Breast epithelium (tissue), 4 donors: ENCODE measurements at places on chromosomes 2 and 18.

DNA sequence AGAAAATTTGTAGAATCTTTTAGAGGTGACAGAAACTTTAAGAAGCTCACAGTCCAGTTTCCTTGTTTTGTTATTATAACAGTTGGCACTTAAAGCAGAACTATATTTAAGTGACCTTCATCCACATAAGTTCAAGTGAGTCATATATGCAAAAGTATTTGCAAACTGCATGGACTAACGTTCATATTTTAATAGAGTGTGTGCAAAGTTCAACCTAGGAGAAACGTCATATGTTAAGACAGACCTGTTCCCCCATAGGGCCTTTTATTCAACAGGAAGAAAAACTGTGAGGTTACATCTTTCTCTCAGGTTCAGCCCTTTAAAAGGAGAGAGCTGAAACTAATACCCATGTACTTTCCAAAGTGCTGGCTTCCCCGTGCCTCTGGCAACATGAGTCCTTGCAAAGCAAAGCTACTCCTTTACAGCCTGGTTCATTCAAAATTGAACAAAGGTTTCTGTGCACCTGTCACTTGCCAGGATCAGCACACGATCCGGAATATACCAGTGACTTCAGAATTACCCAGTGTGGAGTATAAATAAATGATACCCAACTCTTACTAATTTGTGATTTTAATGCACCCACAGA lies 280.0 kb upstream of the RAB12 start:
- DNase-seq: no peak
- H3K27ac ChIP-seq: no peak overlapping the region
- H3K36me3 ChIP-seq: no peaks in the 10 kb centered on the region

- peak; percentile 40 for DNase-seq
- H3K27me3 ChIP-seq: no peaks in the 10 kb centered on the region
- H3K36me3 ChIP-seq: no peaks in the 10 kb centered on the region
- no peak overlapping the region for H3K27ac ChIP-seq
- no peak overlapping the region for H3K4me3 ChIP-seq
- H3K4me1 ChIP-seq: no peaks in the 10 kb centered on the region
Observed at GRCh38 chr2:54522624-54523281, 66.6 kb downstream of the SPTBN1 start.

DNA sequence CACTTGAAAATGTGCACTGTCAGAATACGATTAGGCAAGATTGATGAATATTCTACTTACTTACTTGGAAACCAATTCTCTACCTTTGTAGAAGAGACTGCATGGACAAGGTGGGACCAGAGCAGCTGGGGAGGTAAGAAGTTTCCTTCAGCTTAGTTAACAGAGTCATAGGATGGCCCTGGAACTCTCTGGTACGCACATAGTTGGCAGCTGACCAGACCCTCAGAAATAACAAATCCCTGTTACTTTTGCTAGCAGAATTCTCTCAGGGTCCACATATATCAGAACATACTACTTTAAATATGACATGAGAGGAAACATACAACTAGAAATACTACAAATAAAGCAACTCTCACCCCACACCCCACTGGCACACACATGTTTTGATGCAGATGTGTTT lies 24.8 kb upstream of the STAT1 start:
- H3K27ac ChIP-seq: no peak overlapping the region
- H3K27me3 ChIP-seq: no peaks in the 10 kb centered on the region
- no peak overlapping the region for H3K4me3 ChIP-seq
- DNase-seq: no peak

GRCh38 chr2:106562268-106563186 lies 75.4 kb downstream of the CD8B2 start:
- no peaks in the 10 kb centered on the region for H3K27me3 ChIP-seq
- H3K36me3 ChIP-seq: no peaks in the 10 kb centered on the region
- H3K4me1 ChIP-seq: no peaks in the 10 kb centered on the region
- DNase-seq: no peak
- H3K27ac ChIP-seq: no peak overlapping the region

DNA sequence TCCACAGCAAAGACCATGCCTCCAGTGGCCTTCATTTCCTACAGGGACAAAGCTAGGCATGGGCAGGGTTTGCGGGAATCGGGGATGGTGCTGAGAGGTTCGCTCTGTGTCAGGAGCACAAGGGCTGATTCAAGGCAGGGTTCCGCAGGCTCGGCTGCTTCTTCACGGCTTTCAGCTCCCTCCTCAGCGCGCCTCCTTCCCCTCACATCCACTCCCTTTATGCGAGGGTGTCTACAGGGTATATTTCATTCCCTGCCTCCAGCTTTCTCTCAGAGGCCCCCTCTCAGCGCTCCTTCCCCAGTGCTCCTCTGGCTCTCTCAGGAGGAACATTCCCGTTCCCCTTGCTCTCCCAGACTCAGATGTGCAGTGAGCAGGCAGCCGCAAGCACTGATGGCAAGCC lies 78.7 kb upstream of the ASB18 start:
- H3K4me1 ChIP-seq: no peaks in the 10 kb centered on the region
- H3K4me3 ChIP-seq: no peak overlapping the region
- DNase-seq: no peak
- no peaks in the 10 kb centered on the region for H3K27me3 ChIP-seq
- H3K36me3 ChIP-seq: no peaks in the 10 kb centered on the region

- no peak overlapping the region for H3K27ac ChIP-seq
- H3K27me3 ChIP-seq: no peaks in the 10 kb centered on the region
- no peak for DNase-seq
- no peak overlapping the region for H3K4me3 ChIP-seq
Observed at GRCh38 chr18:44592639-44593038, 88.0 kb upstream of the SETBP1 start.

GRCh38 chr2:55618275-55619055 lies 1.0 kb upstream of the PPP4R3B start:
- H3K27ac ChIP-seq: peak overlapping the region; percentile 100
- DNase-seq: no peak
- H3K27me3 ChIP-seq: no peaks in the 10 kb centered on the region
- H3K4me3 ChIP-seq: peak overlapping the region; percentile 99
- no peaks in the 10 kb centered on the region for H3K4me1 ChIP-seq

GRCh38 chr2:160105366-160105765 lies 43.0 kb upstream of the PLA2R1 start:
- H3K4me1 ChIP-seq: no peaks in the 10 kb centered on the region
- no peak for DNase-seq
- H3K27me3 ChIP-seq: no peaks in the 10 kb centered on the region
- peak overlapping the region; percentile 26 for H3K27ac ChIP-seq
- peaks cover 4% of the 10 kb centered on the region for H3K36me3 ChIP-seq

GRCh38 chr18:46360866-46361265 lies 256.7 kb downstream of the HAUS1 start:
- no peak for DNase-seq
- no peaks in the 10 kb centered on the region for H3K36me3 ChIP-seq
- no peaks in the 10 kb centered on the region for H3K27me3 ChIP-seq
- no peak overlapping the region for H3K4me3 ChIP-seq

GRCh38 chr18:13388586-13389490 lies 170.3 kb downstream of the LDLRAD4 start:
- H3K36me3 ChIP-seq: no peaks in the 10 kb centered on the region
- H3K27ac ChIP-seq: peak overlapping the region; percentile 19
- no peak overlapping the region for H3K4me3 ChIP-seq
- DNase-seq: peak; percentile 31
- no peaks in the 10 kb centered on the region for H3K27me3 ChIP-seq

- H3K36me3 ChIP-seq: no peaks in the 10 kb centered on the region
- no peak overlapping the region for H3K27ac ChIP-seq
- DNase-seq: no peak
- H3K4me3 ChIP-seq: peak overlapping the region; percentile 97
- no peaks in the 10 kb centered on the region for H3K27me3 ChIP-seq
- H3K4me1 ChIP-seq: no peaks in the 10 kb centered on the region
Observed at GRCh38 chr2:241357531-241357930, 1.4 kb downstream of the FARP2 start.

DNA sequence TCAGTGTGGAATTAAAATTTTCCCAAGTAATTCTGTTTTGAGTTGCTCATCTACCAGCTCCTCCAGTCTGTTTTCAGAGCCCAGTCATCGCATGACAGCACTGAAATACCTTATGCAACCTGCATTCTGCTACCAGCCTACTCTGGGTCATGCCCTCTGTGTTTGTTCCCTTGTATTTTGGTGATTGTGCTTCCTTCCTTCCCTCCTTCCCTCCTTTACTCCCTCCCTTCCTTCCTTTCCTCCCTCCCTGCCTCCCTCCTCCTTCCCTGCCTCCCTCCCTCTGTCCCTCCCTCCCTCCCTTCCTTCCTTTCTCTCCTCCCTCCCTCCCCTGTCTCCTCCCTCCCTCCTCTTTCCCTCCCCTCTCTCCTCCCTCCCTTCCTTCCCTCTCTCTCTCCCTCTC lies 289.6 kb downstream of the CDH2 start:
- DNase-seq: no peak
- no peak overlapping the region for H3K27ac ChIP-seq
- no peak overlapping the region for H3K4me3 ChIP-seq
- no peaks in the 10 kb centered on the region for H3K36me3 ChIP-seq

GRCh38 chr2:73561422-73561821 lies 80.8 kb downstream of the NAT8 start:
- no peak overlapping the region for H3K27ac ChIP-seq
- H3K4me3 ChIP-seq: no peak overlapping the region
- H3K4me1 ChIP-seq: no peaks in the 10 kb centered on the region
- DNase-seq: no peak
- no peaks in the 10 kb centered on the region for H3K27me3 ChIP-seq

- no peak overlapping the region for H3K4me3 ChIP-seq
- no peaks in the 10 kb centered on the region for H3K36me3 ChIP-seq
- H3K4me1 ChIP-seq: no peaks in the 10 kb centered on the region
- no peaks in the 10 kb centered on the region for H3K27me3 ChIP-seq
- no peak overlapping the region for H3K27ac ChIP-seq
- DNase-seq: no peak
Observed at GRCh38 chr2:128525653-128526052, 207.0 kb upstream of the HS6ST1 start.

DNA sequence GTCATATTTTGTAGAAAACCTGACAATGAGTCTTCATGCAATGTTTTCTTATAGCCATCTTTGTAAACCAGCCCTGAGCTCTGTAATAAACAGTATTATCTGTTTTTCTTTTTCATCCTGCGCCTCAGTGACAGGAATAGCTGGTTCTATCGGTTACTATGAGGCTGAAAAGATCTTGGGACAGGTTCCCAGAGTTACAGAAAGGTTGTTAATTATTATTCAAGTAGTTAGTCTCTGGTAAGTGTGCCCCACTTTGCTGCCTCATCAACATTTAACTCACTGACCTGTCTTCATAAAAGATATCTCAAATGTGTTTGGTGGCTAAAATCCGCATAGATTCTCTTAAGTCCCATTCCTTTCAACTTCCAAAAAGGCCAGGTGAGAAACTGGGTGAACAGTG lies 18.6 kb downstream of the ACAA2 start:
- no peaks in the 10 kb centered on the region for H3K4me1 ChIP-seq
- H3K36me3 ChIP-seq: no peaks in the 10 kb centered on the region
- H3K27ac ChIP-seq: no peak overlapping the region
- no peak for DNase-seq
- H3K4me3 ChIP-seq: no peak overlapping the region

DNA sequence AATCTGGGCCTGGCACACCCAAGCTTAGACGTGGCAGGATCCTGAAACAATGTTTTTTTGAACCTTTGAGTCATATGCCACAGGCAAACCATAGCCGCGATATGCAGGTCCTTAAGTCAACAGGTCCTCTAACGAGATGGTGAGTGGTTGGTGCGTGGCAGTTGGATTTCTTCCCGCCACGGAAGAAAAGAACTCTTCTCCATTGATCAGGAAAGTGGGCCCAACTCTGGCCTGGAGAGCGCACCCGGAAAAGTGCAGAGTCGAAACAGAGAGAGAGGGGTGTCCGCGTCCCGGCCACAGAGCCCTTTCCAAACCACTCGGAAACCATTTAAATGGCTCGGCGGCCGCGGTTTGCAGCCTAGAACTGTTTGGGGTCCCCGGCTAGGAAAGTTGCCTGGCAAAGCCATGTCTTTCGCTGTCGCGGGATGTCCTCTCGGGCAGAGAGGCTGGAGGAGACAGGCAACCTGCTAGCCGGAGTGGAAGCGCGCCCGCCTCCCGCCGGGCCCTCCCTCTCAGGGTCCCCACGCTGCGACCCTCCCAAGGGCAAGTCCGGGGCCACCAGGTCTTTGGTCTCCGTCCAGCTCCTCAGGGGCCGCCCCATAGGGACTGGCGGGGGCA lies 777 bp downstream of the GALNT3 start:
- no peaks in the 10 kb centered on the region for H3K4me1 ChIP-seq
- peak; percentile 53 for DNase-seq
- H3K4me3 ChIP-seq: peak overlapping the region; percentile 70
- no peaks in the 10 kb centered on the region for H3K27me3 ChIP-seq
- H3K36me3 ChIP-seq: no peaks in the 10 kb centered on the region
- peak overlapping the region; percentile 93 for H3K27ac ChIP-seq

- no peaks in the 10 kb centered on the region for H3K4me1 ChIP-seq
- no peaks in the 10 kb centered on the region for H3K36me3 ChIP-seq
- DNase-seq: no peak
- H3K4me3 ChIP-seq: no peak overlapping the region
- no peaks in the 10 kb centered on the region for H3K27me3 ChIP-seq
- no peak overlapping the region for H3K27ac ChIP-seq
Observed at GRCh38 chr2:227033471-227034148, 130.4 kb downstream of the COL4A4 start.

DNA sequence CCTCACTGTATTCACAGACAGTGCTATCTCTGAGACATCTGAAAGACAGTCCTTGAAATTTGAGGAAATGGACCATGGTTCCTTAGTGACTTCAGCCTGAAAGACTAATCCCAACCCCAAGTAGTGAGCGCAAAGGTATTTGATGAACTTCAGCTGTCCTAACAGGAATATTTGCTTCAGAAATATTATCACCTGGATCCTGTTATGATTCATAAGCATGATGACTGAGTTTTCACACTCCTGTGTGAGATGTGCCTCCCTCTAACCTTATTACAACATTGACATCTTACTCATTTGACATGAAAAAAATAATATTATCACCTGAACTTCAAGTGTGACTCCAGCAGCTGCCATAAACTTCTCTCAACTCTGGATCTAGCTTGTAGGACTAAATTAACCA lies 11.6 kb upstream of the MRPL19 start:
- no peaks in the 10 kb centered on the region for H3K27me3 ChIP-seq
- H3K36me3 ChIP-seq: no peaks in the 10 kb centered on the region
- no peak for DNase-seq
- no peak overlapping the region for H3K27ac ChIP-seq
- H3K4me3 ChIP-seq: no peak overlapping the region

DNA sequence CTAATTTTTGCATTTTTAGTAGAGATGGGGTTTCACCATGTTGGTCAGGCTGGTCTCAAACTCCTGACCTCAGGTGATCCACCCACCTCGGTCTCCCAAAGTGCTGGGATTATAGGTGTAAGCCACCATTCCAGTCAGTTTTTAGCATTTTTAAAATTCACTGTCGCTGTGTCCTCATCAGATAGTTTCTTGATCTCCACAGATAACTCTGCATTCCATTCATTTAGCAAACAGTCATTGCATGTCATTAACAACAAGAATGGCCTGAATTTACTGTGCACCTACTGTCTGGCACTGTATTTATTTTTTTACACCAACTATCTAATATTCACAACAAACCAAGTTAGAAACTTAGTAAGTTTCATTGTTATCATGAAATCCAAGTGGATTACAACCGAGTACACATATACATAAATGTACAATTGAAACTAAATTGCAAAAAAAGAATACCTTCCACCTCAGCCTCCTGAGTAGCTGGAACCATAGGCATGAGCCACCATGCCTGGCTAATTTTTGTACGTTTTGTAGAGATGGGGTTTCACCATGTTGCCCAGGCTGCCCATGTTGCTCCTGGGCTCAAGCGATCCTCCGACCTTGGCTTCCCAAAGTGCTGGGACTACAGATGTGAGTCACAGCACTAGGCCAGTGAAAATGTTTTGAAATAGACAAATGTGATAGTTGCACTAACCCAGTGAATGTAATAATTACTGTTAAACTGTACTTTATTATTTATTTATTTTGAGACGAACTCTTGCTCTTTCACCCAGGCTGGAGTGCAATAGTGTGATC lies 4.3 kb downstream of the MCEE start:
- H3K36me3 ChIP-seq: peaks cover 5% of the 10 kb centered on the region
- no peak overlapping the region for H3K4me3 ChIP-seq
- H3K27ac ChIP-seq: no peak overlapping the region
- no peaks in the 10 kb centered on the region for H3K27me3 ChIP-seq
